ENCODE measurements at places on chromosomes 1 and 21.

DNA sequence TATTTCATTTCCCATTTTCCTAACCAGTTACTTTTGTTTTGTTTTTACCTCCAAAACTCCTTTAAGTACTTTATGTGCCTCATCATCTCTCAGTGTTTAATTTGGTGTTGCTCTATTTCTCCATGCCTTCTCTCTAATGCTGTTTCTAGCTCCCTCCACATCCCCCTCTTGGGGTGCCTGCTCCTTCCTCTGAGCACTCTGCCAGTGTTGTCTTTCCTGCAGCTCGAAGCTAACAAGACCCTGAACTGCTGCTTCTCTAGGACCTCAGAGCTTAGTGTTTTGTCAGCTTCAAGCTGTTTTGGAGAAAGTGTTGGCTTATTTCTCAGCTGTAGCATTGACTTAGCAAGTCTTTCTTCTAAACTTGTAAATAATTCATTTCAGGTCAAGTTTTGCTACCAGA is 290.6 kb downstream of the DPYD start:
- no peak for DNase-seq

DNA sequence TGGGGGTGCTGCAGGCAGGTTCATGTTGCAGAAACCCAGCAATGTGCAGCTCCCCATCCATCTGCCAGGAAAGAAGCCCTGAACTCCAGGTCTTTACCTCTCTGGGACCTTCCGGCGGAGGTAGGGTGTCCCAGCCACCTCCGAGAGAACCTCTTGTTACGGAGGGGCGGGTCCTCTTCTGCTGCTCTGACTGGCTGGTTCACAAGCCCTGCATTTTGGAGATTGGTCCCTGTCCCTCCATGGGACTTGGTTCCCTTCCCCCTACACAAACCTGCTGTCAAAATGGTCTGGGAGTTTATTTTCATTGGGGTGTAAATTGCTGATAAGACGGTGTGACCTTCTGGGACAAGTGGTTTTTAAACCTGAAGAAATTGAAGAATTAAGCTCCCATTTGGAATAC is 8.0 kb upstream of the CELSR2 start:
- DNase-seq: no peak

- no peak for DNase-seq
These were observed 1643.1 kb upstream of the B3GALT2 start for GRCh38 chr1:194829492-194829891.

GRCh38 chr1:23902321-23903278 is 10.6 kb downstream of the CNR2 start:
- no peak for DNase-seq

All from 8988T (cell line).